ENCODE measurements at places on chromosomes 3 and 15.

DNA sequence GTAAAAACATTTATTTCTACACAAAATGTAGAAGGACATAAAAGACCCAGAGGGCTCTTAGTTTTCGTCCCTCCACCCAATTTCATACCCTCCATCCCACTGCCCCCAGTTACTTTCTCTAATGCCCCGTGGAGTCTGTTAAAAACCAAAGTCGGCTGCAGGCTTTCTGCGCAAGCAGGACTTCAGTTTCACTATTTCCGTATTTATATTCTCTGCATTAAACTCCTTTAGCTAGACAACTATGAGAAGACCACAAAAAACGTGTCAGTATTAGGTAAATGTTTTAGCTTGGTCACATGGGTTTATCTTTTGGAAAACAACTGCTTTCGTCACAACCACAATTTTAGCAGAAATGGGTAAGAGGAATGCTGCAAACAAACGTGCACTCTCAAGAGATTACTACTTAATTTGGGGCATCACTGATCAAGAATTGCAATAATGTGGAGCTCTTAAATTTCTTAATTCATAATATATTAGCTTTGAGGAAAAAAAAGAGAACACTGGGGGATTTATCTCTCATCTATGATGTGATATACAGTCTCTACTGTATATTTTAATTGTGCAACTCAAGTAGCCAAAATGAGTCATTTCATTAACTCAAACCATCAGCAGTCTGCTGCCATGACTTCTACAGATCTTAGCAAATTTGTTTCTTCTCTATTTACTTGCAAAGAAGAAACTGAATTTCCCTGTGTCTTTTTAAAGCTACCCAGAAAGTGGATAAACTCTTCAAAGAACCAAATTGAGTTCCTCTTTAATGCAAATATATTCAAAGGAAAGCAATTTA, 740 bp upstream of the NSMCE3 start:
- no peaks in the 10 kb centered on the region for H3K36me3 ChIP-seq
- DNase-seq: no peak

DNA sequence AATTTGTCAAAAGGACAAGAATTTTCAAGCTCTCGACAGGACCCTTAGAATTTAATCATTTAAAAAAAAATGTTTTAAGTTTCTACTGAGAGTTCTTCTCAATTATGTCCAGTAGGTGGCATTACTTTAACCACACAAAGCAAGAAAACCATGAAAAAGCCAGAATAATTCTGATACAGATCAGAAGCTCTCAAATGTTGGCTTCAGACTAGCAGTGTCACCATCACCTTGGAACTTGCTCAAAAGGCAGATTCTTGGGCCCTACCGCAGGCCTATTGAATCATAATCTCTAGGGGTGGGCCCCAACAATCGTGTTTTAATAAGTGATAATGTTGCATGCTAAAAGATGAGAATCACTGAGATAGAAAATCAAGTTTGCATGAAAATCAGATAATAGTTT, 99.5 kb upstream of the KCNMB2 start:
- no peaks in the 10 kb centered on the region for H3K27me3 ChIP-seq
- DNase-seq: peak; percentile 16

DNA sequence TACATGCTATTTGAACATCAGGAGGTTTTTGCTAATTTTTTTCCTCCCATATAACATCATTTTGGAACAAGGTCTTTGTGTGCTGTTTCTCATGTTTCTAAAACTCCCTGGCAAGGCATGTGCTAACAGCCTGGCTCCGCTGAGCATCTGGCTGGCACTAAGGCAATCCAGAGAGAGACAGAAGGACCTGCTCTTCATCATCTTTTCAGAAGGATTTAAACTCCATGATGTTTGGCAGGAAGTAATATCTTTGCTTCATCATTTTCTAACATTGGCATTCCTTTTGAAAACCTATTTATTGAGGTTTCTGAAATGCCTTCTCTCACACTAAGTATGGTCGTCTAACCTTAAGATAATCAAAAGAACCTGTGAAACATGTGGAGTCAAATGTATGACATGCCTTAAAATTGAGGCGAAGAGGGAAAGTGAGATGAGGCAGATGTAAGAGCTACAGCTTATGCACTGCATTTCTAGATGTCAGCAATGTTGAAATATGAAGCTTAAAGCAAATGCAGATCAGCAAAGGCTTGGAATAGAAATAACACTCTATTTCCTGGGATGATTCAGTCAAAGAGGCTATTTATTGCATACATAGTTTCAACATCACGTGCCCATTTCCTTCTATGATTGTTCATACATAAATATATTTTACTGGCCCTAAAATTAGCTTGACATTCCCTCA, 592.0 kb downstream of the ZNF385D start:
- no peak overlapping the region for H3K4me3 ChIP-seq
- no peaks in the 10 kb centered on the region for H3K4me1 ChIP-seq
- no peak overlapping the region for H3K27ac ChIP-seq

GRCh38 chr3:133836497-133837158, 31.0 kb downstream of the SRPRB start:
- no peaks in the 10 kb centered on the region for H3K36me3 ChIP-seq
- H3K27me3 ChIP-seq: no peaks in the 10 kb centered on the region
- H3K4me3 ChIP-seq: no peak overlapping the region
- DNase-seq: no peak
- H3K27ac ChIP-seq: no peak overlapping the region

DNA sequence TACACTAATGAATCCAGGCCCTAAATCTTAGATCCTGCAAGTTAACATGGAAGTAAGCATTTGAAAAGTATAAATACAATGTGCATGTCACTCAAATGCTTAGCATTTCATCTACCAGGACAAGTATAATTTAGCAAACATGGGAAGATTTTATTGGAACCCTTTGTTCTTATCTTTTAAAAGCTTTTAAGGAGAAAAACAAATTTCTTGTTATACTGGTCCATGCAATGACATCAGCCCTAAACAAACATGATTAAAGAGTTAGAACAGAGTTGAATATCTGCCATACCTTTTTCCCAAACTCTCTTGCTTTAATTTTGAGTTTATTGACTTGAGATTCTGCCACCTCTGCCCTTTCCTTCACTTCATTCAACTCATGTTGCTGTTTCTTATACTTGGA, 87.0 kb downstream of the HHLA2 start:
- no peaks in the 10 kb centered on the region for H3K27me3 ChIP-seq
- H3K4me1 ChIP-seq: peaks cover 3% of the 10 kb centered on the region
- H3K27ac ChIP-seq: no peak overlapping the region
- no peak for DNase-seq

- H3K4me1 ChIP-seq: no peaks in the 10 kb centered on the region
- no peak overlapping the region for H3K27ac ChIP-seq
- H3K27me3 ChIP-seq: no peaks in the 10 kb centered on the region
- DNase-seq: no peak
- no peak overlapping the region for H3K4me3 ChIP-seq
These were observed 33.6 kb downstream of the ZNF280D start for GRCh38 chr15:56699743-56700142.

DNA sequence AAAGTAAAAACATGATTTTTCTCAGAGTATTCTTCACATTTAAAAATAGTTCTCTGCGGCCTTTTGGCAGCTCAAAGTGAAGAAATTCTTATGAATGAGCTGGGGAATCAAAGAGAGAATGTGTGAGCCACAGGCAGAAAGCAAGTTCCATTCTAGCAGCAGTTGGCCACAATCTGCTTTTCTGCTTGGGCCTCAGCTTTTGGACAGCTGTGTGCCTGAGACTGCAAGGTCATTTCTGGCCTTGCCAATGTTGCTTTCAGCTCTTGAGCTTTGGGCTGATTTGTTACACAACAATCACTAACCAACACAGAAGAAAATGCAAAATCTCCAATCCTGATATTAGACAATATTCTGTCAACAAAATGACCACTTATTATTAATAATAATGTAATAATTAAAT, 14.4 kb upstream of the TM4SF4 start:
- H3K36me3 ChIP-seq: no peaks in the 10 kb centered on the region
- no peak overlapping the region for H3K4me3 ChIP-seq
- DNase-seq: no peak
- H3K27ac ChIP-seq: no peak overlapping the region

- no peaks in the 10 kb centered on the region for H3K27me3 ChIP-seq
- DNase-seq: no peak
- H3K4me1 ChIP-seq: no peaks in the 10 kb centered on the region
- H3K36me3 ChIP-seq: no peaks in the 10 kb centered on the region
These were observed 38.5 kb downstream of the C3orf62 start for GRCh38 chr3:49238274-49239127.

- H3K27ac ChIP-seq: no peak overlapping the region
- H3K27me3 ChIP-seq: no peaks in the 10 kb centered on the region
- no peak overlapping the region for H3K4me3 ChIP-seq
- no peaks in the 10 kb centered on the region for H3K4me1 ChIP-seq
These were observed 735.1 kb upstream of the LMCD1 start for GRCh38 chr3:7766530-7766929.

DNA sequence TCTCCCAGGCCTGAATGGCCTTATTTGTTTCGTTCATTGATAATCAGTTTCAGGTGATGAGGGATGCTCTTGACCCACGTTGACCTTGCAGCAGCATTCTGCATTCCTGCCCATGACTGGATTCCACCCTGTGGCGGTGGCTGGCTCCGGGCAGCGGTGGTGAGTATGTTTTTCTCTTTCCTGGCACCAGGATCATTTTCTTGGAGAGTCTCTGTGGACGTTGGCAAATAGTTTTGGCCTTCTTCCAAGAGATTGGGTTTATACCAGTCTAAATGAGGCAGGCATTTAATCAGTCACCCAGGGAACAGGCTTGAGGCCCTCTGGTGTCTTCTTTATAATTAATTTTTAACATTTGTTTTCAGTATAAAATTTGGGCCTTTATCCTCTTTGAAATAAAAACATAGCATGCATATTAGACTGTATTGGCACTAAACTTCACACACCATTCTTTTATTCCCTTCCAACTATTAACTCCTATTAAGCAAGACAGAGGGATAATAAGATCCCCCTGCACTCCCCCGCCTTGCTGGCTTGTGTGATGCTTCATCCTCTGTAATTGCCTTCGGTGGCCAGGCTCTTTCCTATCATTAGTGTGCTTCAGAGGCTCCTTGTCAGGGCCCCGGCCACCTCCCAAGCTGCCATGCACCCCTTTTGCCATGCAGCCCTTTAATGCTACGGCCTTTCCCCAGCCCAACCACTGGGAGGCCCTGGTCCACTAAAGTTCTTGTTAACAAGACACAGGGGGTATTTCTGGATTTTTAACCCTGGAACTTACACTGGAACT, 176.2 kb upstream of the TOPAZ1 start:
- no peaks in the 10 kb centered on the region for H3K36me3 ChIP-seq
- no peak for DNase-seq
- H3K4me3 ChIP-seq: no peak overlapping the region
- no peaks in the 10 kb centered on the region for H3K4me1 ChIP-seq
- peaks cover 13% of the 10 kb centered on the region for H3K27me3 ChIP-seq
- H3K27ac ChIP-seq: no peak overlapping the region

- DNase-seq: no peak
- no peaks in the 10 kb centered on the region for H3K4me1 ChIP-seq
- no peak overlapping the region for H3K4me3 ChIP-seq
- H3K27ac ChIP-seq: no peak overlapping the region
These were observed 2.9 kb downstream of the ZNF385D start for GRCh38 chr3:21747966-21748555.

GRCh38 chr3:11514191-11514821, 129.4 kb downstream of the VGLL4 start:
- H3K36me3 ChIP-seq: no peaks in the 10 kb centered on the region
- H3K4me1 ChIP-seq: peaks cover 20% of the 10 kb centered on the region
- no peak for DNase-seq

DNA sequence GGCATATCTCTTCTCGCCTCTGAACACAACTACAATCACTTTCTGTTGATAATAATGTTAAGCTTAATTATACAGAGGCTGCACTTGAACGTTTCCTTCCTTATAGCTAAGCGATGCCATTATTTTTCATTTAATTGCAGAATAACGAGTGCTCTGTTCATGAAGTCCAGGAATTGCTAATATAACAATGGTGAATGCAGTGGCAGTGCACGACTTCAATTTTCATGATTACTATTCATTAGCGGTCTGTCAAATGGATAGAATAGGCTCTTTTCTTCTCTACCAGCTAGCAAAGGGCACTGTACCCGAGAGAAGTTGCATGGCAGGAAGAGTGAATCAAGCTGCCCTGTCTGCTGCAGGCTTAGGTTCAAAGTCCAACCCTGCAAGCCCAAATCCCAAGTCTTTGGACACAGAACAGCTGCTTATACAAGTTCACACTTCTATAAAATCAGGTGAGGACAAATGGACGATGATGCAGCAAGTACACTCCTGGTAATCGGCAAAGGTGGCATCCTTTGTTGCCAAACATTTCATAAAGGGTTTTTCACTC, 75.6 kb downstream of the PDZRN3 start:
- H3K27ac ChIP-seq: no peak overlapping the region
- DNase-seq: no peak
- no peaks in the 10 kb centered on the region for H3K4me1 ChIP-seq

DNA sequence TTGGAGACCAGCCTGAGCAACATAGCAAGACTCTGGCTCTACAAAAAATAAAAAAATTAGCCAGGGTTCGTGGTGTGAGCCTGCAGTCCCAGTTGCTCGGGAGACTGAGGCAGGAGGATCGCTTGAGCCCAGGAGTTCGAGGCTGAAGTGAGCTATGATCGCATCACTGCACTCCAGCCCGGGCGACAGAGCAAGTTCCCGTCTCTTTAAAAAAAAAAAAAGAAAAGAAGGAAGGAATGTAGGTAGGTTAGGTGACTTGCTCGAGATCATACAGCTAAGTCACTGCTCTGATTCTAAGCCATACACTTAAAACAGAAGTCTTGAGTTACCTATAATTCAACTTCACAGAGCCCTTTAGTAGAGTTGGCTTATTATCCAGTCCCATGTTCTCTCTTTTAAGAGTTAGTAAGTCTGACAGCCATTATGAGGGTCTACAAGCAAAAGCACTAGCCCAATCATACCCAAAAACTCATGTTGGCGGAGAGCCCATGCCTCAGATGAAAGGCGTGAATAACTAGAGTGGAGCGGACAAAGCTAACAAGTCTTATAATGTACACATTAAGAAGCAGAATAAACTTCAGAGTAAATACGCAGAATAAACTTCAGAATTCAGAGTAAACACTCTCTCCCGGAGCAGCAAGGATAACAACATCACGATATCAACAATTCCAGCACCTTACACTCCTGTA, 768 bp downstream of the AAGAB start:
- peak overlapping the region; percentile 96 for H3K4me3 ChIP-seq
- H3K36me3 ChIP-seq: no peaks in the 10 kb centered on the region
- H3K27me3 ChIP-seq: no peaks in the 10 kb centered on the region
- no peak for DNase-seq
- H3K27ac ChIP-seq: peak overlapping the region; percentile 60

GRCh38 chr3:102514241-102514640, 79.4 kb downstream of the ZPLD1 start:
- H3K36me3 ChIP-seq: no peaks in the 10 kb centered on the region
- H3K4me3 ChIP-seq: no peak overlapping the region
- H3K27me3 ChIP-seq: no peaks in the 10 kb centered on the region
- no peak for DNase-seq
- H3K27ac ChIP-seq: no peak overlapping the region

DNA sequence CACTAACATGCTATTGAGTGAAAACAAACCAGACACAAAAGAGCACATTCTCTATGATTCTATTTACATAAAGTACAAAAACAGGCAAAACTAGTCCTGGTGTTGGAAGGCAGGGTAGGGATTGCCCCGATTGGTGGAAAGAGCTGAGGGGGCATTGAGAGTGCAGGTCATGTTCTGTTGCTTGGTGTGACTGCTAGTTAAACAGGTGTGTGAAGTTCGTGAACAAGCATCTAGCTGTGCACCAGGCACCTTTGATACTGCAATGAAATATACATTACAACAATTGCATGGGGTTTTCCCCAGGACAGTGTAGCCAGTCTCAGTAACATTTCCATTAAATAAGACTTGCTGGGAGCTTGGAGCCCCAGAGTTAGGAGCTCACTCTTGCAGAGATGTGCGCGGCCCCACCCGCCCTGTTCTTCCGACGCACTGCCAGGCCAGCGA, 26.3 kb upstream of the THRB start:
- H3K27me3 ChIP-seq: no peaks in the 10 kb centered on the region
- 0 out of 2 replicates have a peak overlapping the region, but pooled peaks have one; percentile 7 for H3K4me3 ChIP-seq
- no peak for DNase-seq
- H3K4me1 ChIP-seq: no peaks in the 10 kb centered on the region
- H3K27ac ChIP-seq: no peak overlapping the region
- no peaks in the 10 kb centered on the region for H3K36me3 ChIP-seq
